Suprapubic skin (tissue), 4 donors: ENCODE measurements at places on chromosomes 3 and 15. TPM values are rescaled to one million over a fixed set of nuclear protein-coding genes. Genes with fewer than 3 reads are reported as not detected.

Gene MAGEL2
- total RNA-seq: not detected

- DNase-seq: no peak
Observed at GRCh38 chr15:50059203-50059772, 59.7 kb downstream of the ATP8B4 start.

DNA sequence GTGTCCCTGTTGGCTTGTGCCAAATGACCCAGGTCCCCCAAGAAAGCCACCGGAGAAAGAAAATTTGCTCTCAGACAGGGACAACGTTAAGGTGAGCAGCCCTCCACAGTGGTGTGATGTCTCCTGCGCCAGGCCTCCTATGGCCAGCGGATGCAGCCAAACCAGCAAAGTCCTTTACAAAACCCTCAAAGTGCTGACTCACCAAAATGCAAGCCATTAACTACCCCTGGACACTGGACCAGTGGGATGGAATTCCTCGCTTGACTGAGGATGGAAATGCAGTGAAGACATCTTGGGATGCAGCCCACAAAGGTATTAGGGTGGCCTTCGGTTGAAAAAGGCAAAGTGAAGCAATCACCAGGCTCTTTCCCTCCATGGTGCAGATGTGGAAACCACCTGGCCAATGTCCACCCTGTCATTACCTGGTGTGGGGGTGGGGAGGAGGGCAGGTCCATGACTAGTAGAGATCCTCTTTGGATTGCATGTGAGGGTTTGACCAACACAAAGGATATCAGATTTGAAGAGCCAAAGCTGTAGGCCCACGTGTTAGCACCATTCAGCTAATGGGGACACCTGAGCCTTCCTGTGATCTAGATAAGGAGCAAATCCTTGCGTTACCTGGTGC lies 127.4 kb upstream of the SLC6A11 start:
- no peak for DNase-seq

Gene IGDCC3
- not detected for total RNA-seq

DNA sequence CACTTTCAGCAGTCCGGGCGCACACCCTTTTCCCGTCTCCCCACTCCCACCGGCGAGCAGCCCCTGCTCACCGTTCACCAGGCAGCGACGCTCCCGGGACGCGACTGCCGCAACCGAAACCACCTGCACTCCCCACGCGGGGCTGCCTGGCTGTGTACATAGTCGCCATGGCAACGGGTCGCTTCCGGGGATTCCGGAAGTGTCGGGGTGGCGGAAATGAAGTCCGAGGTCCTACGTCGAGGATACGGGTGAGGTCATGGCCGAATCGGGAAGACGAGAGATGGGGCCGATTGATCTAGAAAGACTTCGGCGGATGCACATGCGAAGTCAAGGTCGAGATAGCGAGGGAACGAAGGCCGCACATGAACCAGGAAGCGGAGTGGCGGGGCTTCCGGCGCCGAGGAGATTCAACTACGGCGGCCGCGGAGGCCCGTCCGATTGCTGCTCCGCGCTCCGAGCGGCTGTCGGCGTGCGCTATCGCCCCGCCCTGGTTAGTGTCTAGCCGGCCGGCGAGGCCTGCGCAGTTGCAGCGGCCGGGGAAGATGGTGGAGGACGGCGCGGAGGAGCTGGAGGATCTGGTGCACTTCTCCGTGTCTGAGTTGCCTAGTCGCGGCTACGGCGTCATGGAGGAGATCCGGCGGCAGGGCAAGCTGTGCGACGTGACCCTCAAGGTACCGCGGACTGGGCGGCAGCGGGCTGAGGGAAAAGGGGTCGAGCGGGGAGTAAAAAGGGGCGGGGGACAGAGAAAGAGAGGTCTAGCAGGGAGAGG lies at the start of the genes KIF9 and KLHL18:
KIF9 (minus strand) TSS at position 376 of the 769 bp plus-strand sequence. CDS start 5,425 bp downstream, outside the sequence.
KLHL18 (plus strand) TSS at position 521 of the 769 bp plus-strand sequence; CDS start at position 543, 22 bp downstream.
- peak; percentile 97 for DNase-seq

Gene MORC1
- not detected for total RNA-seq

DNA sequence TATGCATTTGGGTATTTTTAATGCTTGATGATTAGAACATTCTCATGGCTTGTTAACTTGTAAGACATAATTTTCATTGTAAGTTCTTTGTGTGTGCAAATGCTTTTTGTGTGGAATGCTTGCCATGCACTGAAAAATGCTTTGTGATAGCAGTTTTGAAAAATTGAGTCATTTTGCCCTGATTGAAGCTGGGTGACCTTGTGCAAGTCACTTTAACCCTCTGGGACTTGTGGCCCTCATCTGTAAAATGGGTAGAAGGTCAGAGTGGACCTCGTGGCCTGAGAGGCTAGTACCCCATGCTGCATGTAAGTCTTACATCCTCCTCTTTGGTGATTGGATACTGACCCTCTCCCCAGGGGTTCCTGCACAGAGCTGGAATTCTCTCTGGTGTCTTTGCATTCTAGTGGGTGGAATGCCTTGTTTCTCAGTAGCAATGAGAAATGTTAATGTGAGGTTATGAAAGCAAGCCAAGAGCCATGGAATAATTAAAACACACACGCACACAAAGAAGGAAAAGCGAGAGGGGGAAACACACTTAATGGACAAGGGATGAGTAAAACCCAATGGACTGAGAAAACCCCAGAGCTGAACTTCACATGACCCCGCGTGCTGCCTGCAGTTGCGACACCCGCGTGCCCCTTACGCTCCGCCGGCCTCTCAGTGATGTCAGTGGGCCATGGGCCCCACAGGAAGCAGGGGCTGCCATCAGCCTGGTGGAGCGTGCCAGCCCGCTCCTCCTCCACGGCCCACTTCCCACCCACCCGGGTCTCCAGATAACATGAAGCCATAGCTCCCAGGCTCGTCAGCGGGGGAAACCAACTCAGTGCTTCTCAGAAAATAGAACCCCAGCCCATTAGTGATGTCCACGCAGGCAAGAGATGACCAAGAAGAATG lies 44.0 kb downstream of the SMAD3 start:
- no peak for DNase-seq

GRCh38 chr3:184592371-184593219 lies 31.0 kb downstream of the EPHB3 start:
- DNase-seq: no peak
